ENCODE measurements at places on chromosomes 3 and 15. TPM values are rescaled to one million over a fixed set of nuclear protein-coding genes. Genes with fewer than 3 reads are reported as not detected.

FEZF2 gene
- not detected for total RNA-seq

RNF111 gene
- total RNA-seq: 17.1 TPM

FAM81A gene
- total RNA-seq: 1.6 TPM

SGO1 gene
- total RNA-seq: 1.3 TPM

ATP2B2 gene
- total RNA-seq: 0.38 TPM

GRCh38 chr15:52103217-52104207 is 9.1 kb downstream of the BCL2L10 start:
- peaks cover 5% of the 10 kb centered on the region for H3K4me1 ChIP-seq
- H3K27ac ChIP-seq: peak overlapping the region; percentile 46
- DNase-seq: no peak
- no peaks in the 10 kb centered on the region for H3K36me3 ChIP-seq
- no peaks in the 10 kb centered on the region for H3K27me3 ChIP-seq
- H3K4me3 ChIP-seq: no peak overlapping the region

DNA sequence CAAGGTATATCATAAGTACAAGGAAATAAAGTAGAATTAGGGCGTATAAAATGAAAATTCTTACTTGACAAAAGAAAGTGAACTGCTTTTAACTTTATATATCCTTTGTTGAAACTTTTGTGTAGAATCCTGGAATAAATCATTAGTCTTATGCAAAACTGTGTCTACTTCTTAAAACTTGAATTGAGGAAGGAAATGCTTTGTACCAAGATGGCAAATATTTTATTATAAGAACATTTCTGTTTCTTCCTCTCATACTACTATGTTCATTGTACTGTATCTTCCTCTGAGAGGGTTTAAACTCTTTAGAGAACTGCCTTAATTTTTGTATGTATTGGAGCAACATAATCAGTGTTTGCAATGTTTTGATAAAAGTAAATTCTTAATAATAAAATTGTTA is 42.0 kb downstream of the RASA2 start:
- no peaks in the 10 kb centered on the region for H3K27me3 ChIP-seq
- peaks cover 12% of the 10 kb centered on the region for H3K4me1 ChIP-seq
- H3K27ac ChIP-seq: peak overlapping the region; percentile 41
- no peak overlapping the region for H3K4me3 ChIP-seq
- no peaks in the 10 kb centered on the region for H3K36me3 ChIP-seq

- H3K4me1 ChIP-seq: no peaks in the 10 kb centered on the region
- no peaks in the 10 kb centered on the region for H3K27me3 ChIP-seq
- H3K4me3 ChIP-seq: no peak overlapping the region
- no peak for DNase-seq
- no peaks in the 10 kb centered on the region for H3K36me3 ChIP-seq
These were observed 8.6 kb upstream of the TNFAIP8L3 start for GRCh38 chr15:51103330-51103729.

- H3K27ac ChIP-seq: no peak overlapping the region
- no peak for DNase-seq
- H3K4me3 ChIP-seq: peak overlapping the region; percentile 29
- H3K36me3 ChIP-seq: no peaks in the 10 kb centered on the region
- peaks cover 22% of the 10 kb centered on the region for H3K27me3 ChIP-seq
These were observed 2.3 kb downstream of the CCK start for GRCh38 chr3:42263354-42264346.

DNA sequence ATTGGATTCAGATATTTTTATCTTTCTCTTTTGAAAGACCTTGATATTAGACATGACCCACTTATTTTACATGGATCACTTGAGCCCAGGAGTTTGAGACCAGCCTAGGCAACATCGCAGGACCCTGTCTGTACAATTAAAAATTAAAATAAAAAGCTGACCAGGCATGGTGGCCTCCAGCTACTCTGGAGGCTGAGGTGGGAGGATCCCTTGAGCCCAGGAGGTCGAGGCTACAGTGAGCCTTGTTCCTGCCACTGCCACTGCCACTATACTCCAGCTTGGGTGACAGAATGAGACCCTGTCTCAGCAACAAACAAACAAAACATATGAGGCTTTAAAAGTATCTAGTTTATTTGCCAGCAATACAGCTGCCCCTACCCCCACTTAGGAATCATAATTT is 1.6 kb downstream of the RNF7 start:
- peaks cover 18% of the 10 kb centered on the region for H3K36me3 ChIP-seq
- no peak for DNase-seq
- H3K27me3 ChIP-seq: no peaks in the 10 kb centered on the region

DNA sequence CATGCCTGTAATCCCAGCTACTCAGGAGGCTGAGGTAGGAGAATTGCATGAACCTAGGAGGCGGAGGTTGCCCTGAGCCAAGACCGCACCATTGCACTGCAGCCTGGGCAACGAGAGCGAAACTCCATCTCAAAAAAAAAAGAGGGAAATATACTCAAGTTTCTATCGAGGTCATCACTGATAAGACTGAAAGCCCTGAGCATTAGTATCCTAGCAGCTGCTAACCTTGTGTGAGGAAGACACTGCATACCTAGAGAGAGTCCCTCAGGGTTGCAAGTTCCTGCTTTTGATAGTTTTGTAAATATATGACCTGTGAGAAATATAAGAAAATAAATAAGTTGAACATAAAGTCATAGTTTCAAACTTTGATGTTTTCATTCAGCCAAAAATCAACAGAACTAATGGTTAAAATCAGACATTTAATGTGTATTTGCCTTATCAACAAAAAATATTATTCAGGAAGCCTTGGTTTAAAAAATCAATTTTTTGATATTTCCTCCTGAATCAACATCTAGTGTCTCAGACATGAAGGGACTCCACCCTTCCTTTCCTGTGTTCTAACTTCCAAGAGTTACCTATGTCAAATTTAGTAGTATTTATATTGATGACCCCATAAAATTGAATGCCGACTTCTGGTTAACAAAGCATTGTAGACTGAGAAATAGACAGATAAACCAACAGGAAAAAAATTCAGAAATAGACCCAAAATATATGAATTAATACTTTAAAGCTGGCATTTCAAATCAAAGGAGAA is 19.8 kb upstream of the USP3 start:
- H3K4me3 ChIP-seq: no peak overlapping the region
- no peaks in the 10 kb centered on the region for H3K4me1 ChIP-seq
- no peaks in the 10 kb centered on the region for H3K36me3 ChIP-seq
- H3K27me3 ChIP-seq: no peaks in the 10 kb centered on the region

DNA sequence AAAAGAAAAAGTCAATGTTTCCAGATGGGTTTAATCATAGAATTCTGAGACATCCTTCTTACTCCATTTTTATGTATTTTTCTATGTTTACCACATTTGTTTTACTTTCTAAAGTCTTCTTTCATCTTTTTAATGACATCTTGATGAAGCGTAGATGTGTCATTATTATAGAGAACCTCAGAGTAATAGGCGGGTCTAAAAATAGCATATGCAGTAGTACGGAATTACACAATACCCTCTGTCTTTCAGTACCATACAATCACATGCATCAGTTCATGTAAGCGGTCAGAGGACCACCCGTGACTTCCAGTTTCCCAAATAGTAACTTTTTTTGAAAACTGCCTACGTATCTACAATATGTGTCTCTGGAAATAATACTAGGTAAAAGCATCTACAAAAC is 224.0 kb downstream of the PLOD2 start:
- no peaks in the 10 kb centered on the region for H3K27me3 ChIP-seq
- no peak overlapping the region for H3K27ac ChIP-seq
- no peak overlapping the region for H3K4me3 ChIP-seq
- no peak for DNase-seq
- peaks cover 2% of the 10 kb centered on the region for H3K4me1 ChIP-seq

DNA sequence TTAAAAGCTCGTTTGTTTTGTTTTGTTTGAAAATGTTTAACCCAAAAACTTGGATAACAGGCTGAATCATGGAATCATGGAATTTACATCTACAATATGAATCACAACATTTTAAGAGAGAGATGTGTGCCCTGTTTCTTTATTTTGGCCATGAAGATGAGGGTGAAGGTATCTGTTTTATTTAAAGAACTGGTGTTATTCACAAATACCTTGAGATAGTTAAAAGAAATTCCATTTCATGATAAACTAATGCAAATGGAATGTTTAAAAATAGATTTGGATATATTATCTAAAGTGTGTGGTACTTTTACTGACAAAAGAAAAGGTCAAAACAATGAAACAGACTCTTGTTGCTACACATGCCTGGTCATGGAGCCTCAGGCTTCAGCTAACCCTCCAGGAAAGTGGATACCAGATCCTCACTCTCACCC is 486.0 kb upstream of the CFAP20DC start:
- DNase-seq: no peak
- H3K4me1 ChIP-seq: no peaks in the 10 kb centered on the region
- no peaks in the 10 kb centered on the region for H3K27me3 ChIP-seq
- H3K4me3 ChIP-seq: no peak overlapping the region

DNA sequence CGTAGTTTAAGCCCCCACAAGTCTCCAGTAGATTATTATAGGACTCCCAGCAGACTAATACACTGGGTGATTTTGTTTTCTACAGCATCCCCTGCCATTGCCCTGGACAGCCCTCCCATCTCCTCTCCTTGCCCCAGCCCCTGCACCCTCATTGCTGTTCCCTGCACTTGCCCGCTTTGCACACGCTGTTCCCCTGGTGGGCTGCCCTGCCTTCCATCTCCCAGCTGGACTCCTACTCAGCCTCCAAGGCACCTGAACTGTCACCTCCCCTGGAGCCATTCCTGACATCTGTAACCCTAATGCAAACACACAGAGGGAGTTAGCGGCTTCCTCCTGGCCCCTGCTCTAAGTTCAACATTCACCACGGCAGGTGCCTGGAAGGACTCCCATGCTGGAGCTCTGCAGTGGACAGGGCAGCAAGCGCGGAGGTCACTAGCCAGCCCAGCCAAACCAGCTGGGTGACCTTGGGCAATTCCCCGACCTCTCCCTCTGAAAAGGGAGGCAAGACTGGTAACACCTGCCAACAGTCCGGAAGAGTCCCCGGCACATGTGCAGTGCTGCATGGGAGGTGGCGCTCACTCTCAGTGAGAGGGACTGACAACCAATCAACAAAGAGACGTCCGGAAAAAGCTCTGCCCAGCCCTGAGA is 38.8 kb upstream of the IQSEC1 start:
- no peaks in the 10 kb centered on the region for H3K27me3 ChIP-seq
- no peak for DNase-seq
- no peaks in the 10 kb centered on the region for H3K36me3 ChIP-seq
- H3K4me1 ChIP-seq: peaks cover 11% of the 10 kb centered on the region
- no peak overlapping the region for H3K4me3 ChIP-seq

- no peaks in the 10 kb centered on the region for H3K36me3 ChIP-seq
- DNase-seq: no peak
- no peaks in the 10 kb centered on the region for H3K4me1 ChIP-seq
- H3K27me3 ChIP-seq: no peaks in the 10 kb centered on the region
These were observed 8.7 kb downstream of the PXYLP1 start for GRCh38 chr3:141240286-141240685.

DNA sequence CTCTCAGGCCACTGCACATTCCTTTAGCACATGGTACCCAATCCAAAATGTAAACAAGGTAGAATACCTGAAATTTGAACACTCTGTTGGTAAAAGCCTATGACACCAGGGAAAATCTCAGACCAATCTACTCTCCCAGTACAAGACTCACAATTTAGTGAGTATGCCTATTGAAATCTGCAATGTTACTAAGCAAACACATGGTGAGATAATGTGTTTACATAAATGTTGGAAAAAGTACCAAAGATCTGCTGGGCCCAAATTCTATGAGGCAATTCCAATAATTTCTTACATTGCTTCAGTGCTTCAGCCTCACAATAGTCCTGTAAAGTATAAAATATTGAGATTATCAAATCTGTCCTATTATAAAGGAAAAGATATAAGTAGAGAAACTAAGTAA is 536.1 kb downstream of the PYDC2 start:
- H3K27me3 ChIP-seq: no peaks in the 10 kb centered on the region
- H3K27ac ChIP-seq: no peak overlapping the region
- no peaks in the 10 kb centered on the region for H3K36me3 ChIP-seq
- no peak overlapping the region for H3K4me3 ChIP-seq

DNA sequence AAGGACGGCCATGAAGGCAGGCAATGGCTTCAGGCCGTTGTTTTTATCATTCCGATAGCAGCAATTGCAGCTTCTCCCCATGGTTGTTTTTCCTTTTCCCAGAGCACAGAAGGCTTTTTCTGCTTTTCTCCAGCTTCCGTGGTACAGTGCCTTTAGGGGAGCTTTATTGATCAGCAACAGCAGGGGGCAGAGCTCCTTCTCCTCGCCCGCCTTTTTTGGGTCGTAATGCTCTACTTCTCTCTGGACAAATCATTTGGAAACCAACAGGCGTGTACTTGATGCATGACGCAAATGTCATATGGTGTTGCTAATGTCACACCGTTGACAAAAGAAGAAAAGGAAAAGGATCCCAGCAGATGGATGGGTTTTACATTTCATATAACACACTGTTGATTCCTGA is 79.7 kb upstream of the SNRK start:
- no peak overlapping the region for H3K27ac ChIP-seq
- no peak overlapping the region for H3K4me3 ChIP-seq
- no peak for DNase-seq
- no peaks in the 10 kb centered on the region for H3K4me1 ChIP-seq
- H3K27me3 ChIP-seq: no peaks in the 10 kb centered on the region
